Colonic mucosa (tissue), 4 donors: ENCODE measurements at places on chromosomes 1 and 21. TPM values are rescaled to one million over a fixed set of nuclear protein-coding genes. Genes with fewer than 3 reads are reported as not detected.
A peak's percentile ranks its signal among the peaks of the same experiment; 100 is the strongest.

The TRIM63 gene
- total RNA-seq = 0.15 TPM

DNA sequence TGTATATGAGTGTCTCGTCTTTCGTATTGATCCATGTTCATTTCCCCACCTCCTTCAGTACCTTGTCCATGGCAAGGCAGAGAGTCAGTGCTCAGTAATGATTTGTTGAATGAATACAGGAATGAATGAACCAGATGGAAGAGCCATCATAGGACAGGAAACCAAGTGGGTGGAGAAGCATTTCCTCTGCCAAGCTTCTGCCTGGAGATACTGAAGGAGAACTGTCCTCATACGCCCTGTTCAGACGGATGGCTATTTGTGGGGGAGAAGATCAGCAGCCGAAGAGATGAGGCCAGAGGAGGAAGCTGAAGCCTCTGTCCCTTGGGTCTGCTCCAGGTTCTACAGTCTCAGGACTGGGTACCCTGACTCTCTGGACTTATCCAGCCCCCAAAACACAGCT, 5.8 kb downstream of the FAM43B start:
- H3K27me3 ChIP-seq = peaks cover 26% of the 10 kb centered on the region
- H3K4me3 ChIP-seq = no peak overlapping the region
- H3K27ac ChIP-seq = no peak overlapping the region
- no peaks in the 10 kb centered on the region for H3K4me1 ChIP-seq

- no peak overlapping the region for H3K27ac ChIP-seq
- no peaks in the 10 kb centered on the region for H3K4me1 ChIP-seq
- no peaks in the 10 kb centered on the region for H3K27me3 ChIP-seq
- no peak for DNase-seq
- H3K36me3 ChIP-seq = no peaks in the 10 kb centered on the region
Observed at GRCh38 chr1:72847651-72848050, 565.3 kb upstream of the NEGR1 start.

GRCh38 chr21:36117286-36117741, 17.6 kb upstream of the CBR3 start:
- no peak overlapping the region for H3K4me3 ChIP-seq
- no peak for DNase-seq
- no peak overlapping the region for H3K27ac ChIP-seq
- H3K27me3 ChIP-seq = no peaks in the 10 kb centered on the region
- no peaks in the 10 kb centered on the region for H3K36me3 ChIP-seq
- H3K4me1 ChIP-seq = no peaks in the 10 kb centered on the region

- DNase-seq = peak; percentile 52
- H3K4me3 ChIP-seq = no peak overlapping the region
- H3K27ac ChIP-seq = peak overlapping the region; percentile 28
- no peaks in the 10 kb centered on the region for H3K4me1 ChIP-seq
- no peaks in the 10 kb centered on the region for H3K36me3 ChIP-seq
- H3K27me3 ChIP-seq = no peaks in the 10 kb centered on the region
Observed at GRCh38 chr1:178192686-178193085, 98.8 kb downstream of the RASAL2 start.

DNA sequence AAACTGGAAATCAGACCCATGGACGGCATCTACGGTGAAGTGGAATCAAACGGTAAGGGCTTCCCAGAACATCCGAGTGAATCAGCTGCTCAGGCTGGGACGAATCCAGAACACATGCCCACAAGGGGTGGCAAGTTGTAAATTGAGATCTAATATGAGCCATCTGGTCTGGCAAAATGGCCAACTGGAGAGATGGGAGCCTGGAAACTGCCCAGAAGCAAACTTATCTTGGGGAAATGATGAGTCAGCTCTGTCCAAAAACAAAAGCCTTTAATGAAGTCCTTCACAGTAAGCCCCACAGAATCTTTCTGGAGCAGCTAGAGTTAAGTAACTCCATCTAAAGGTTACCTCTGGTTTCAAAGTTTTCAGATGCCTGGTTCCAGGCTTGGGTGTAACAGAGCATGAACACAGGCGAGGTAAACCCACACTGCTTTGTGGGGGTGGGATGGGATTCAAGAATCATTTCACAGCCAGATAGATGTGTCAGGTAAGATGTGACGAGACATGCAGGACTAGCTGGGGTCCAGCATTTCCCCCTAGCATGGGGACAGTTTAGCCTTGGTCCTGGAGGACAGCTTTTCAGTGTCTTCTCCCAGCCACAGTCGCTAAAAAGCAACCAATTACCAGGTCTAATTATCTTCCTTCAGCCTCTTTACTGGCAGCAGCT, 10.5 kb upstream of the SRP9 start:
- H3K27ac ChIP-seq = peak overlapping the region; percentile 57
- H3K4me3 ChIP-seq = no peak overlapping the region
- no peaks in the 10 kb centered on the region for H3K27me3 ChIP-seq
- no peaks in the 10 kb centered on the region for H3K36me3 ChIP-seq
- peak; percentile 40 for DNase-seq
